GM10248 (cell line): ENCODE measurements at places on chromosomes 4 and X.
A peak's percentile ranks its signal among the peaks of the same experiment; 100 is the strongest.

DNA sequence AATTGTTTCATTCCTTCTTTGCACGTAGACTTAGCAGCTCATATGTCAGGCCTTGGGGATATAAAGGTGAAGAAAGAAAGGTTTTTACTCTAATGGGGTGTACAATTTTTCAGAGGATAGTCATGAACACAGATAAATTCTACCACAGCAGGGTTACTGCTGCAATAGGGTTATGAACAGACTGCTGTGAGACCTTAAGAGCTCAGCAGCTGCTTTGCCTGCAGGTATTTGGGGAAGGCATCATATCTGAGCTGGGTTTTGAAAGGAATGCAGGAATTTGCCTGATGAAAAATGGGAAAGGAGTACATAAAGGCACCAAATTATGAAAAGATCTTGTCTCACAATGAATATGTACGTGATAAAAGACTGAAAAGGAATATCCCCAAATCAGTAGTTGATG is 128.9 kb downstream of the CEP135 start:
- no peak for DNase-seq

GRCh38 chr4:165207016-165207430 is 338 bp upstream of the KLHL2 start:
- peak; percentile 43 for DNase-seq

DNA sequence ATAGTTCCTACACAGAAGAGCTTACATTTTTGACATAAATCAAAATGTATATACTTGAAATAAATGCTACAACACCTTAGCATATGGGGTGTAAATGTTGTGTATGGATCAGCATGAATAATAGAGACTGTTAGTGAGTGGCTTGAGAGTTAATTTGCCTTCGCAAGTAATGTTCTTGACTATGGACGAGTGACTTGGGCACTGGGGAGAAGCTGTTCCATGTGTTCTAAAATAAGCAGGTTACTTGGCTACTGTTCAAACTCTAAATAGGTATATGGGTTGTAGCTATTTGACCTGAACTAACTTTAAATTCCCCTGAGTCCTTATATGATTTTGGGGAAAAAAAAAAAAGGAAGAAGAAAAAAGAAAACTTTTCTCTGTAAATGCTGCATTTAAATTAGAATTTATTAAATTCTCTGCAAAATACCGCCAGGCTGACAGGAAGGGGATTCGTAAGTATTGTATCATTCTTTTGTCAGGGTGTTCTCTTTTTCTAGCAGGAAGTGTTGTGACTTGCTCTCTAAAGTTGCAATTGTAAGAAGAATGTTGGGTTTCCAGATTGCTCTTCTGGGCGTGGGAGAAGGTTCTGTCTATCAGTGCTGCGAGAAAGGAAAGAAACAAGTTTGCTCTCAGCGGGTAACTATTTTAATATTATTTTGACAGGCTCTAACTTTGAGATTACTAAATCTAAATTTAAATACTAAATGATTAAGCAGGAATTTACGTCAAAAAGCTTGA is 32.2 kb downstream of the PLS3 start:
- no peak for DNase-seq

DNA sequence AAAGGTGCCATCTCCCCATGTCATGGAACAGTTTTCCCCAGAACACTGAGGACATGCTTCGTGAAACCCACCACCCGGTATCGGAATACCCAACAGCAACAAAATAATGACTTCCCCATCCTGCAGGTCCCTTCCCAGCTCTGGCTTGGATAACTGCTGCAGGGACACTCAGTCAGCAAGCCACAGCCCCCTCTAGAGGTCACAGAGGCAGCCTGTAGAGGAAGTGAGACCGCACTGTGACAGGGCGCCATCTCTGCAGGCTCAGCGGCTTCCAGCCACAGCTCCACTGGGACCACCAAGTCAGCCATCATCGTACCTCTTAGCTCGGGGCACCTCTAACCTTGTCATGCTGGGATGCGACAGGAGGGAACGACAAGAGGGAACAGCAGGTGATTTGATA is 315.9 kb downstream of the LDB2 start:
- no peak for DNase-seq

DNA sequence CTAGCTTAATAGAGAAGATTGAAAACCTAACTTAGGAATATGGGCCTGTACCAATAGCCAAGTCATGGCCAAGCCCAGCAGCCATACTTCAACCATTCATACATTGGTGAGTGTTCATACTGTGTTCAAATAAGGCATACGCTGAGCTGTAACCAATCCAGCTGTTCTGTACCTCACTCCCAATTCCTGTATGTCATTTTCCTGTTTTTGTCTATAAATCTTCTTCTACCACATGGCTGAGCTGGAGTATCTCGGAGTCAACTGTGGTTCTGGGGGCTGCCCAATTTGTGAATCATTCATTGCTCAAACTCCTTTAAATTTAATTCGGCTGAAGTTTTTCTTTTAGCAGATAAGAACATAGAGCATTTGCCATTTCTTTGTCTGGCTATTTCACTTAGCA is 195.3 kb upstream of the ANKRD50 start:
- no peak for DNase-seq

DNA sequence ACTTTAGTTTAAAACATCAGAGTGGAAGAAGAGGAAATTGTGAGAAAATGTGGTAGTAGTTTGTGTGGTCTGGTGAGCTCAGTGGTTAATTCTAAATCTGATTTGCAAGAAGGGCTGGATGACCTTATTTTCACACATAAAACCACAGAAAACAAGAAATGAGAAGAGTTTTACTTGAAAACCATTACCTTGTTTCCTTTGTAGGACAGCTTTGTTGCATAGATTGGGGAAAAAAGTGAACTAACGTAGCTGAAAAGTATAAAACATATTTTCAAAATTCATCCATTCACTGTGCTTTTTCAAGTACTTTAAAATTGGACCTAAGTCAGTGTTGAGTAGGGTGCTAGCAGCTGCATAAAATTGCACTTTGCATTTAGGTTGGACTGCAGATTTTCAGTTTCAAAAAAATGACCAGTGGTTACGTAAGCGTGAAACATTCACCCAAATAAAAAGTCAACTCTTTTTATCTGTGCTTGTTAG is 211.3 kb downstream of the ARHGAP10 start:
- peak; percentile 55 for DNase-seq

DNA sequence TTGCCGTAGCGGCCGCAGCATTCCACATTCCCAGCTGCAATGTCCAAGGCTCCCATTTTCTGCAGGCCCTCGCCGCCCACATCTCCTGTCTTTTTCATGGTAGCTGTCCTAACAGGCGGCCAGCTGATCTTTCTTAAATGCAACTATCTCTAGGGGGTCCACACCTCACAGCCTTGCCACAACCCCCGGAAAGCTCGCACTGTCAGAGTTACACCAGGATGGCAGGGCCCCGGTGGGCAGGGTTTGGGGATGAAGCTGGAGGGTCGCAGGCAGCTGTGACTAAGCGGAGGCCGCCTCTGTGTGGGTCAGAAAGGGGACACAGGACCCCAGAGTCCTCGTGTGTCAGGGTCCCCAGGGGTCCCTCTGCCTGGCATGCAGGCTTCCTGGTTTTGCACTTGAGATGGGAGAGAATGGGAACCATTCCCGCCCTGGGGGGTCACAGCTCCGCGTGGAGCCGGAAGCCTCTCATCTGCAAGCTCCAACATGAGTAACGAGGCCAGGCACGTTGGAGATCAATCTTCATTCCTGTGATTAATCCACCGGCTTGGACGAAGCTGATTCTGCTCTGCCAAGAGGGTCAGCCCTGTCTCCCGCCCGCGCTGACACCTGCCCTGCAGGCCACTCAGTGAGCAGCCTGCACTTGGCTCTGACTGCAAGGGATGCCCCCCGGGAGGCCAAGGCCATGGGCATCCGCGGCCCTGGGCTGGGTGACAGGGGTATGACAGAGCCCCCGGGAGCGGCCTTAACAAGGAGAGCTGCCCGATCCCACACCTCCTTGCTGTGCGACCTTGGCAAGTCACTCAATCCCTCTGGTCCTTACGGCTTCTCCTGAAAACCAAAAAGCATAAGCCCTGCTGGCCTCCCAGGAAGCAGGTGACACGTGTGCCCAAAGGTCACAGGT is 97.9 kb downstream of the ADRA2C start:
- DNase-seq = no peak

- DNase-seq = no peak
Measured at GRCh38 chr4:78704981-78705683, 71.0 kb upstream of the BMP2K start.

- DNase-seq = peak; percentile 14
Measured at GRCh38 chrX:101693476-101693875, 33.8 kb upstream of the ARMCX2 start.

GRCh38 chr4:186405957-186406356 is 140.0 kb downstream of the F11 start:
- no peak for DNase-seq

- DNase-seq = peak; percentile 93
Measured at GRCh38 chrX:15789979-15790768, at the start of gene ZRSR2. Gene ZRSR2, plus strand, starts transcription at chrX:15790484. Its CDS starts 12 bp downstream, at chrX:15790496.

GRCh38 chrX:148811236-148811635 is 310.8 kb downstream of the AFF2 start:
- no peak for DNase-seq

DNA sequence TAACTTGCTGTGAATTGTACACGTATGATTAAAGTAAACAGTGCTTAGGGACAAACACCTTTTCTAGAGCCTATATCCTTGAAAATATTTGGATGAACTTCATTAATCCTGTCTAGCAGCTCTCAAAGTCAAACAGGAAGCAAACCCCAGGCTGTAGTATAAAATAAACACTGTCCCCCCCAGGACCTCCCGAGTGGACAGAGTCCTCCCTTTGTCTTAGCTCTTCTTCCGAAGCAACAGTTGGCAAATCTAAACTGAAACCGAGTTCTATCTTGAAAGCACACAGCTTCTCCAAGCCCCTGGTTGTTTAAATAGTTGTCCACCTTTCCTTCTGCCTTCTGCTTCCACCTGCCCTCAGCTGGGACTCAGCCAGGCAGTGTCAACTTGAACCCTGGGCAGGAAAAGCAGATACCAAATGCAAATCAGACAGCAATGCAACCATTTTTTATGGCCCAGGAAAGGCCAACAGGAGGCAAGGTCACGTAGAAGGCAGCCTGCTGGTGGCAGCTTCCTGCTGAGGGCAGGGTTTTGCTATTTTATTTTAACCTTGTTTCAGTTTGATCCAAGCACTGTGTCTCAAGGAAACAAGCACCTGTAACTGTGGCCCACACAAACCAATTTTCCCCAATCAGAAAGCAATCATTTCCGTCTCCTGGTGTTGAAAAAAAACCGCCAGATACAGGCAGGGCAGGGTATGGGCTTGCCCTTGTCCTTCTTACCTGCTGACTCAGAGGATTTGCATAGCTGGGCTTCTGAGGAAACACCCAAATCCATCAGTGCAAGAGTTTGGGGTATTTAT is 110.3 kb upstream of the KIT start:
- no peak for DNase-seq

- no peak for DNase-seq
Measured at GRCh38 chr4:139658185-139658584, 7.4 kb upstream of the MGST2 start.

- DNase-seq = no peak
Measured at GRCh38 chr4:8548731-8549351, 31.4 kb upstream of the GPR78 start.

- no peak for DNase-seq
Measured at GRCh38 chr4:7945709-7946380, 6.2 kb upstream of the AFAP1 start.

- no peak for DNase-seq
Measured at GRCh38 chr4:56906489-56907393, 959 bp upstream of the REST start.

- no peak for DNase-seq
Measured at GRCh38 chrX:154780968-154781367, 18.3 kb downstream of the DKC1 start.

DNA sequence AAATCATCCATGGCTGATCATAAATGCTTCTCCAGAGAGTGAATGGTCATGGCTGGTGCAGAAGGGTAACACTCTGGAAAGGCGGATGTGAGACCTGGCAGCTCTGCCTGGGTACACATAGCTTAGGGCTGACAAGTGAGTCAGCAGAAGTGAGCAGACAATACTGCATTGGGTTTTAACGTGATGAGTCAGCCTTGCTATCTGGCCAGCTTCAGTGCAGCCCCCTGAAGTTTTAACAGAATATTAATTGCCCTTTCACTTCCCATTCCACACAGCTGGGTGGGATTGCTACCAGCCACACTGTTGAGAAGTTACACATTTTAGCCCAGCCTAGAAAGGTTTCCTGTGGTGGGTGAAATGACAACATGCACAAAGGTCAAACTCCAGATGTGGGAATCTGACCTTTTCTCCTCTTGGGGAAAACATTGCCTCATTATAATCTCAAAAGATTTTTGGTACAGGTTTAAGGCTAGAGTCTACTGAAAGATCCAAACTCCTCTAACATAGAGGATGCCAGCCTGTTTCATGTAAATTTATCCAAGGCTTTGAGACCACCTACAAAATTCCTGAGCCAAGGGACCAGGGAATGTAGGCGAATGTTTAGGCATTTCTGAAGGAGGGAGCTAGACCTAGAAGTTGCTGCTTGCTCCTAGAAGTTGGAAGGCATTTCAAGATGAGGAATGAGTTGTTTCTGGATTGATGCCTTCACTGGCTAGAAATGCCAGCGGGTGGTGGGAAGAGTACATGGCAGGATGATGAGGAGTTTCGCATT is 230.3 kb upstream of the PGRMC2 start:
- peak; percentile 73 for DNase-seq

- DNase-seq = peak; percentile 22
Measured at GRCh38 chr4:69054578-69055200, 41.6 kb upstream of the UGT2B7 start.

GRCh38 chrX:124931241-124931640 is 388.4 kb upstream of the TEX13C start:
- no peak for DNase-seq

DNA sequence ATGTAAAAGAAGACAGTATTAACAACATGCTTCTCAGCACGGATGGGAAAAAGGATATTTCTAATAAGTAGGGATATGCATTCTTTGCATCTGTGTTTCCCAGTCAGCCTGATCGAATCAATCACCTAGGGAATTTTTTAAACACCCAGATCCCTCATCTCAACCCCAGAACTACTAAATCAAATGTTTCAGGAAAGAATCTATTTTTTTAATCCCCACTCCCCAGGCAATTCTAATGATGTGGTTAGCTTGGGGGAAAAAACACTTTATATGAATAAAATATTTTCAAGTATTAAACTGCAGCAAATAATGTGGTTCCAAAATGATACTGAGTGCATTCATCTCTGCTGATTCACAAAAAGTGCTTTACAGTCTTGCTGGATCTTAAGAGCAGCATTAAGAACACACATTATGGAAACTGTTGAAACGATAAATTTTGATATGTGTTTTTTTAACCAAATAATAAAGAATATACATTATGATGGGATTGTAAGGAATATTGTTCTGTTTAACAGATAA is 68.7 kb upstream of the GUCY1A1 start:
- DNase-seq = no peak

DNA sequence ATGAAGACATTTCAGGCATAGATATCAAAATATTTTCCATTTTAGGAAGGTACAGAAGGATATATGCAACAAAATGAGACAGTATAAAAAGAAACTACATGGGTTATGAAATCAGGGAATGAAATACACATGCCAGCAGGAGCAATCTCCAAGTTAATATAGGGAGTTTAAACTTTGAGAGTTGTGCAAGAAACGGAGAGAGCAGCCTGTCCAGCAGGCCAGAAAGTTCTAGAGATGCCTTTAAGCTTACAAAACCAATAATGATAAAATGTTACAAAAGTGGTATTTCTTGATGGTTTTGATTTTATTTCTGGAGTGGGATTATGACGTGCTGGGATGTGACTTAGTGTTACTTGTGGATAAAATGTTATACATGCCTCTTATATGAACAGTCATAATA is 2047.9 kb downstream of the ARAP2 start:
- DNase-seq = no peak

GRCh38 chr4:185358959-185359358 is 36.8 kb downstream of the LRP2BP start:
- no peak for DNase-seq

GRCh38 chrX:9476810-9477575 is 12.1 kb downstream of the TBL1X start:
- DNase-seq = no peak
